Left ventricle myocardium inferior (tissue), 1 donor: ENCODE measurements at places on chromosomes 16 and 17. TPM values are rescaled to one million over a fixed set of nuclear protein-coding genes. Genes with fewer than 3 reads are reported as not detected.

GRCh38 chr17:57750109-57750871, 5.2 kb upstream of the CCDC182 start:
- no peaks in the 10 kb centered on the region for H3K36me3 ChIP-seq
- peaks cover 4% of the 10 kb centered on the region for H3K4me1 ChIP-seq
- peak overlapping the region; percentile 39 for H3K27ac ChIP-seq
- no peak overlapping the region for H3K4me3 ChIP-seq
- peaks cover 21% of the 10 kb centered on the region for H3K27me3 ChIP-seq
- DNase-seq: no peak

DNA sequence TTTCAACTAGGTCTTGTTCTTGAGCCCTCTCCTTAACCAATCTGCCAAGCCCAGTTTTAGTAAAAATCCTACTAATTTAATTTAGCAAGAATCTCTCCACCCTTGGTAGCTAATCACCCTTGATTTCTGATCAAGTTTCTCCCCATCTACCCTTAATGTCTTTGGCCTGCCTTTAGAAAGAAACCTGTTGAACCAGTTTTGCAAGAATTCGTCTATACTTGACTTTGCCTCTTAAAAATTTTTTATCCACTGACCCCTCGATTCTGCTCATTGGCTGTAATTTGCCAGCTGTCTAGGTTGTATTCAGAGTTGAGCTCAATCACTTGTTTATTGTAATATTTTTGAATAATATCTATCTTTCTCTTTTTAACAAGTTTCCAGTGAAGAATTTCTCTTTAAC, 1138.5 kb downstream of the CDH11 start:
- no peaks in the 10 kb centered on the region for H3K36me3 ChIP-seq
- H3K4me1 ChIP-seq: no peaks in the 10 kb centered on the region
- H3K4me3 ChIP-seq: no peak overlapping the region
- no peaks in the 10 kb centered on the region for H3K27me3 ChIP-seq
- no peak for DNase-seq

The GP1BA gene
- total RNA-seq: 0.22 TPM

The CCL7 gene
- not detected for total RNA-seq

The PTX4 gene
- total RNA-seq: not detected
